Suppressor macrophage treated with lipopolysaccharide for 1 hour (primary cell): ENCODE measurements at places on chromosomes 11 and 22.

GRCh38 chr11:129798212-129798611 lies 17.4 kb upstream of the TMEM45B start:
- DNase-seq, result no peak

- DNase-seq, result no peak
Observed at GRCh38 chr11:68092411-68092810, 28.8 kb downstream of the CHKA start.

DNA sequence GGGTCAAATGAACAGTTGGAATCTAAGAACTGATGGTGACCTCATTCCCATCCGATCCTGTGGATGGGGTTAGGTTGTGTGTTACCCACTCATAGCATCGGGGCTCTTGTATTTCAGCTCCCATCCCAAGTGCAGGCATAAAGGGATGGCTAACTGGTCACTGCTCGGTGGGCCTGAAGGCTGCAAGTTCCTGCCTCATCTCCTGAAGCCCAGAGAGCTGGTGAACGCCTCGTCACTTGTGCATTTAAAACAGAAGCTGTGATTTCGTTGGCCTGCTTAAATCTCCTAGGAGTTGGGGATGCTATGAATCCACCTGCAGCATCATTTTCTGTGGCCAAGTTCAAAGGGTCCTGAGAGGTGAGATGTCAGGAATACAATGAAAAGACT lies 477.0 kb downstream of the TBC1D22A start:
- no peak for DNase-seq

- no peak for DNase-seq
Observed at GRCh38 chr11:71218789-71219499, 33.4 kb downstream of the SHANK2 start.
